Stimulated activated CD8-positive, alpha-beta memory T cell treated with anti-CD3 and anti-CD28 coated beads, Interleukin-7, amount 100 ng/mL, for 1 hour (primary cell): ENCODE measurements at places on chromosomes 4 and X.

- DNase-seq: no peak
These were observed 297.9 kb upstream of the LCORL start for GRCh38 chr4:18319431-18319830.

GRCh38 chr4:51894059-51894645 is 51.2 kb downstream of the DCUN1D4 start:
- no peak for DNase-seq

DNA sequence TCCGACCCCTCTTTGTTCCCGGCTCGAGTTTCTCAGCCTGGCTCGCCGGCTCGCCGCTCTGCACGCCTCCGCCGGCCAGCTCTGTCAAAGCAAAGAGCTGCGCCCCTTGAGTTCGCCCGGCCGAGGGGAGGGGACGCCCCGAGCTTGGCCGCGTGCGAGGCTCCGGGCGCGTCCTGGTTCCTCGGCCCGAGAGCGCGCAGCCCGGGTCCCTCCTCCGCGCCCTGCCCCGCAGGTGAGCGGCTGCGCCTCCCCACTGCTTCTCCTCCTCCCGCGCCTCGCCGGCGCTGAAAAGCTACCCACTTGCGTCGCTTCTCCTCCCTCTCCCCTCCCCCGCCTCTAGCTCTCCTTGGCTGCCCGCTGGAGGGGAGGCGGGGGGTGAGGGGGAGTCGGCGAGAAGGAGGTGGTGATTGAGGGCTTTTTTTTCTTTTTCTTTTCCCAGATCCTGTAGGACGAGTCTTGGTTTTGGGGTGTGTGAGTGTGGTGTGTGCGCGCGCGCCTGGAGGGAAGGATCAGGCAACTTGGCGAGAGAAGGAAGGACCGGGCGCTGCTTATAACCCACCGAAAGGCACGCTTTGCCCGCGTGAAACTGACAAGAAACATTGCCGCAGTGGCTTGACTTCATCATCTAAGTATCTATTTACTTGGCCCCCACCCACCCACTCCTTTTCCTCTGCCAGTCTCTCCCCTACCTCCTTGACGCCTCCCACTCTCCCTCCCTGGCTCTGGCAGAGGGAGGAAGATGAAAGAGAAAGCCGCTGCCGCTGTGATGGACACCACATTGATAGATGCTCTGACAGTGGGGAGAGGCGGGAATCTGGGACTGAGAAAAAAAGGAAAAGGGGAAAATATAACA is at the start of gene LEF1:
LEF1 (minus strand) TSS at position 262 of the 853 bp plus-strand sequence. CDS start 1,165 bp downstream, outside the sequence.
- no peak for DNase-seq

- DNase-seq: no peak
These were observed 108.7 kb upstream of the ATP6AP2 start for GRCh38 chrX:40471965-40472648.

GRCh38 chr4:159966746-159967145 is 863.9 kb downstream of the RAPGEF2 start:
- DNase-seq: no peak

GRCh38 chrX:25296850-25297249 is 281.1 kb upstream of the ARX start:
- no peak for DNase-seq

GRCh38 chr4:1488357-1488756 is 82.1 kb upstream of the NKX1-1 start:
- DNase-seq: no peak

DNA sequence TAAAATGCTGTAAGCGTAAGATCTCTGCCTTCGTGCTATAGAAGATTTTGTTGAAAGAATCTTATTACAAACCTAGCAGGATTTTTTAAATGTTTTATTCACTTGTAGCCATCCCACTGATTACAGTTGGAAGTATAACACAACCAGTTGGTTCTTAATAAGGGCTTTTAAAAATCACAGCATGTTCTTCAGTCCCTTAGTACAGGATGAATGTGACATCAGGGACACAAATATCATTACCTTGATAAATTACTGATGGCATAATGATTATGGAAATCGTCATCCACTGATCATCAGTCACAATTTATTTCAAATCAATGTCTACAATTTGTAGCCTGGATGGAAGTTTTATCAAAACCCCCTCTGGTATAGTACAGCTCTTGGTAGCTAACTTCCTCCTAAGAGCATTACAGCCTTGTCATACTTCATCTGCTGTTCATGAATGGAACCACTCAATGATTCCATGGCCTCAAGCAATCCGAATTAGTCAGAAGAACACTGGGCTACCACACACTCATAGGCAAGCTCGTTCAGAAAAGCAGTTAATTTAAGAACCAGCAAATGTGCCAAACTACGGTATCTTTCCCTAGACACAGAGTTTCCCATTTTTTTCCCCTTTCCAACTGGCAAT is 389.2 kb upstream of the TENM3 start:
- DNase-seq: no peak

- no peak for DNase-seq
These were observed 123.1 kb upstream of the GPM6A start for GRCh38 chr4:175935016-175935661.

DNA sequence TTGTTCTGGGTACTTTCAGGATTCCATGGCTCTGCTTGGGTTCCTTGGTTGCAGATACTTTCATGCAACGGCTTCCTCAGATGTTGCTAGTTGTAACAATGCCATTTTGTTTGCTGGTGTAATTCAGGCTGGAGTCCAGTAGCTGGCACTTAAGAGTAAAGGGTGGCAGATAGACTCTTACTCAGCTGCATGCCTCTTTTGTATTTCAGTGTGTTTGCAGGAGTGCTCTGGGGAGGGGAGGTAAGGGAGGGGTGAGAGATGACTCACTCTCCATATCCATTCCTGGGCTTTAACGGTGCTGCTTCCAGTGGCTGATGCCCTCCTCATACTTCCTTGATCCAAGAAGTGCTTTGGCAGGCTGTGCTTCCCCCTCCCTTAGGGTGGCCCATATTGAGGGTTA is 155.2 kb downstream of the ZNF330 start:
- no peak for DNase-seq
